Activated naive CD4-positive, alpha-beta T cell (primary cell): ENCODE measurements at places on chromosomes 5 and 9.

DNA sequence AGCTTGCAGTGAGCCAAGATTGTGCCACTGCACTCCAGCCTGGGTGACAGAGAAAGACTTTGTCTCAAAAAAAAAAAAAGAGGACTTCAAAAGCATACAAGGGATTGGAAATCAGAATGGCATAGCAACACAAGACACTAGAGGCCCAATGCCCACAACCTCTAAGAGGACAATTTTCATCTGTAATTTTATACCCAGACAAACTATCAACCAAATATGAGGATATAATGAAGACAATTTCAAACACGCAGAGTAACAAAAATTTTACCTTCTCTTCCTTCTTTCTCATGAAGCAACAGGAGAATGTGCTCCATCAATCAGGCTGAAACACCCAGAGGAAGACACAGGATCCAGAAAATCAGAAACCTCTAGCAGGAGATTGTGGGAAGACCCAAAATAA lies 46.8 kb downstream of the GCNT4 start:
- DNase-seq = no peak

DNA sequence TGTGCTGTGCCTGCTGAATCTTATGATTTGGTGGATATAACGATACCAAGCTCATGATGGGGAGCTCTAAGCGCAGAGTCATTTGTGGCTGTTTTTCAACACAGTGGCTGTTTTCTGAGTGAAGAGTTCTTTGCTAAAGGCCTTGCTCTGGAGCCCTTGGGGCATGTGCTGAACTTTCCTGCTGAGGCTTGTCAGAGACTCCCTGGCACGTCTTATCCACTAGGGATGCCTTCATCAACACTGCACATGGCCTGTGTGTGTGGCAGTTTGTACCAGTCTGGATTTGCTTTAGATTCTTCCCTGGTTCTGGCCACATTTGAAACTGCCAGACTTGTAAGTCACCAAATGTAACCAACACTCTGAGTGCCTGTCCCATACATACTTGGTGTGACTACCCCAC lies 188.2 kb downstream of the DMRT2 start:
- DNase-seq = no peak

DNA sequence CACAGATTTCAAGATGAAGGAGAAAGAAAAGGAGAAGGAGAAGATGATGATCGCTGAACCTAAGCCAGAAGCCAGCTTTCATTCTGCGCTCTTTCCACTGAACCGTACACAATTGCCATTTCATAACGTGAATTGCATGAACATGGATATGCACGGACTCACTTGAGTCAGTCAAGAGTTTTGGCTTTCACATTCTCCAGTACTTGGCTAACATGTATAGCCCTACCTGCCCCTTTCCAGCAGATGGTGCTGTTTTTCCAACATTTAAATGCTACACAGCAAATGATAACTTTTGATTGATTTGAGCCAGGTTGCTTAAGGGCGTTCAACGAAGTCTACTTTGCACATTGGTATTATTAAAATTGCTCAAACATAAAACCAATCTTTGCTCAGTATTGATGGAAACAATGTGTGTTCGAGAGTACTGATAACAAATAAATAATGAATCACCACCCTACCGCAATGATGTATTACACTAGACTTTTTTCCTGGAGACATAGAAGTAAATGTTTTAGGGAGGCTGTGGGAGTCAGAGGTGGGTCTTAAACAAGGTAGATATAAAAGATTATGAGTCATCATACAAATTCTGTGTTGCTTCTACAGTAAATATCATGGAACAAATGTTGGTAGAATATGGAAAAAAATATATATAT lies 196.4 kb downstream of the TRPM3 start:
- no peak for DNase-seq

- no peak for DNase-seq
These were observed 129.4 kb downstream of the C9orf152 start for GRCh38 chr9:110078604-110079003.

DNA sequence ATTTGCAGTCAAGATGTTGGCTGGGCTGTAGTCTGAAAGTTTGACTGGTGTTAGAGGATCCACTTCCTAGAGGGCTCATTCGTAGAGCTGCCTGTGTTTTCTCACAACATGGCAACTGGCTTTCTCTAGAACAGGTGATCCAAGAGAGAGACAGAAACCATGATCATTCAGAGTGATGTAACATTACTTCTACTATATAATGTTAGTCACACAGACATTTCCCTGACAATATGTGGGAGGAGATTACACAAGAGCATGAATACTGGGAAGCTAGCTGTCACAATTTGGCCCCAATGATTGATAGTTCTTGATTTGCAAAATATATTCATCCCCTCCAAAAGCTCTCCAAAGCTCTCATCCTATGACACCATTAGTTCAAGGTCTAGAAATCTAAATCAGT lies 10.9 kb upstream of the TMEM161B start:
- DNase-seq = no peak
